ENCODE measurements at places on chromosomes 2 and 18.

- no peak for DNase-seq
Measured at GRCh38 chr2:136164280-136164776, 46.4 kb upstream of the CXCR4 start.

- no peak for DNase-seq
Measured at GRCh38 chr2:24471662-24472061, 19.4 kb upstream of the NCOA1 start.

DNA sequence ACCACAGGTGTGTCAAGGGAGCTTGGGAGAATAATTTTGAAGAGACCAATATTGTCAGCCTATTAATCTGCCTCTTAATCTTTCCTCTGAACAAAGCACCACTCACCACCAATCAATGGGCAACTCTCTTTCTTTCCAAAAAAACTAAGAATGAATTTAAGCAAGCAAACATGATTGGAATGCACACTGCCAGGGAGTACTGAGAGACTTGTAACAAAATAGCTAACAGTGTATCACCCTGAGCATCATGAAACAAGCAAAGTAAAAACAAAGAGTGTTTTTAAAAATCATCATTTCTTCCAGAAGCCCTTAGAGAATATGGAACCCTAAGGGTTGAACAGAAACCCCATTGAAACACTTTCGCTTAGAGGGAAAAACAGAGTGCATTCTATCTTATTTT, 299.7 kb downstream of the DSEL start:
- no peak for DNase-seq

DNA sequence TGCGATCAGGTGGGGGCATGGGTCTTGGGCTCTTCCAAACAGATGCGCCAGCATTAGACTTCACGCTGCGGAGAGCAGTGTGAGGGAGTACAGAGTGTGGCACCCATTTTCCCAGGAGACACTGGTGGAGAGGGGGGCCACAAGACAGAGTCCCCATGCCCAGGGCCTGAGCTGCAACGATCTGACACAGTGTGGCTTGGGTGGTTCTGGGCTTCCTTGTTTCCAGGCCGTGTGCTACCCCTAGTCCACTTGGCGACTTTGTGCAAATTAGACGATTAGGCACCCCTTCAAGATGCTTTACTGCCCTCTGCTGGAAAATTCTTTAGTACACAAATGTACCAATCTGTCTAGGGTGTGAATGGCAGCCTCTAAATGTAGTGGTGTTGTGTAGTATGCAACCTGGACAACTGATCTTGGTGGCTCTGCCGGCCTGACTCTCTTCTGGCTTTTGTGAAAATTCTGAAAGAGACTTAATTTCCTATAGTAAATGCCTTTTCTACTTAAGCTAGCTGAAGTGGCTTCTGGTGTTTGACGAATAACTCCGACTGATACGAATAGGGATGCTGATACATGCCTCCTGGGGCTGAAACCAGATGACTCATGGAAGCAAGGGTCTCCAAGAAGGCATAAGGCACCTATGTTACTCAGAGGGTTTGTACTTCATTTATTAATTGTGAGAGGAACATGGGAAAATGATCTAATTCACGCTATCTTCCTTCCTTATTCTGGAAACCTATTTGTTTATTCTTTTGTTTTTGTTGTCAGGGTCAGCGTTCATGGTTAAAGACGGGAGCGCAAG, 92.3 kb upstream of the SMAD2 start:
- DNase-seq, result peak; percentile 11

DNA sequence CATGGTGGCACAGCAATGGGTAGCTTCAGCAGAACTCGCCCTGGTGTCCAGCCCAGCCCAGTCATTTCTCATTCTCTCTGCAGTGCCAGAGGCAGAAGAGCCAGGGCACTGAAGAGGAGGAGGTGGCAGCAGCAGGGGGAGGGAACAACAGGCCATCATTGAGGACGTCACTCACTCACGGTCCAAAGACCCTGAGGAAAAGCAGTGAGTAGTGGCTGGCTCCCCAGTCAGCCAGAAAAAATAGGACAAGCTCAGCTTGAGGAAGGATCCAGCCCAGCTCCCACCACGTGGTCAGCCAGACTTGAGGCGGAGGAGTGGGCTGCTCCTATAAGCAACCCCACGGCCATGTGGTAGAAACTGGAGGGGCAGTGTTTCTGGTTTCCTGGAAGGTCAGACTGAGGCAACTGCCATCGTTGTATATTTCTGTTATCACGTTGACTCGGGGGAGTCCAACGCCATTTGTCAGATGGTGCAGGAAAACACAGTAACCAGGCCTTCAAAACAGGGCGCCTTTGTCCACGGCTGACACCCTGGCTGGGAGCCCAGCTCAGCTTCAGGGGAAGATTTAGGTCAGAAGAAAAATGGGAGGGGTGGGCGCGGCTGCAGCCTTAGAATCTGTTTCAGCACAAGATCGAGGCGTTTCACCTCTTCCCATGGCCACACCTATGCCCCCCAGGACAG, 19.0 kb upstream of the TMEM247 start:
- DNase-seq, result no peak

DNA sequence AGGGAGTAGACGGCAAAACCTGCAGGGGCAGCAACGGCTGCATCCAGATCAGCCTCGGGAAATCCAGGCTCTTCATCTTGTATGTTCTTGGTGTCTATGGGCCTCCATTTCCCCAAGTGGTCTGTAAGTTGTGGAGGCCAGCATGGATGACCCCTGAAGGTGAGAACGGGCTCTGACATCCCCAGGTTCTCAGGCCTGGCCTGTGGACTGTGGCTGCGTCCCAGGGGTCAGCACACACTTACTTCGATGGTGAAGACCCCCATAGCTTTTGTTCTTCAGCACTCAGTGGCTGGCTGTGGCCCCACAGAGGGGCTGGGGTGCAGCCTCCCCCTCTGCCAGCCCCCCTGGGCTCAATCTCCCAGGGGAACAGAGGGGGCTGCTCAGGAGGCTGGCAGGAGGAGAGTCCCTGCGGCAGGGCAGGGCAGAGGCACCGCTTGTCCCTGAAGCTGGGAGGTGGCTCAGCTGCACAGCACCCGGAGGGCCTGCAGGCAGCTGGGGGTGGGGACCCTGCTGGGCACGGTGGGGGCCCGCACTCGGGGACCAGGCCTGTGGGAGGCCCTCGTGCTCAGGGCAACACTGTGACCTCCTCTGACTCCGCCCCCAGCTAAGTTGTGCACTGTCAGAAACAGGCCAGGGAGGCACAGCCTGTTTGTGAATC, 3.8 kb downstream of the SLC66A3 start:
- no peak for DNase-seq

DNA sequence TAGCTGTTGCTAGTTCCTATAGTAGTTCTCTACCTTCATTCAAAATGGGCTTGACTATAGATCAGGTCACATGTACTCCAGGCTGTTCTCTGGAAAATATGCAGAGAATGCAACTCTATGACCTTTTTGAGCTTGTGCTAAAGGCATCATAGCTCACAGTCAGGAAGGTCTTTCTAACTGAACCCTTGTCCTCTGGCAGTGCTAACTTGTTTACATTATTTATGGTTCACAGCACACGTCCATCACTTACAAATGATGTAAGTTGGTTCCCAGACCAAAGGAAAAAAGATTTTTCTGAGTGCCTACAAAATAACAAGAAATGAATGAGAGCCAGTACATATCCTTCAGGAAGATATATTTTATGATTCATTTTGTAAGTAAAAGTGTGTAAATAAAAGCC, 236.1 kb downstream of the GCA start:
- peak; percentile 4 for DNase-seq

GRCh38 chr2:148483665-148484064, 160.9 kb upstream of the EPC2 start:
- DNase-seq, result no peak

- DNase-seq, result no peak
Measured at GRCh38 chr2:203798296-203799087, 69.1 kb upstream of the CTLA4 start.

DNA sequence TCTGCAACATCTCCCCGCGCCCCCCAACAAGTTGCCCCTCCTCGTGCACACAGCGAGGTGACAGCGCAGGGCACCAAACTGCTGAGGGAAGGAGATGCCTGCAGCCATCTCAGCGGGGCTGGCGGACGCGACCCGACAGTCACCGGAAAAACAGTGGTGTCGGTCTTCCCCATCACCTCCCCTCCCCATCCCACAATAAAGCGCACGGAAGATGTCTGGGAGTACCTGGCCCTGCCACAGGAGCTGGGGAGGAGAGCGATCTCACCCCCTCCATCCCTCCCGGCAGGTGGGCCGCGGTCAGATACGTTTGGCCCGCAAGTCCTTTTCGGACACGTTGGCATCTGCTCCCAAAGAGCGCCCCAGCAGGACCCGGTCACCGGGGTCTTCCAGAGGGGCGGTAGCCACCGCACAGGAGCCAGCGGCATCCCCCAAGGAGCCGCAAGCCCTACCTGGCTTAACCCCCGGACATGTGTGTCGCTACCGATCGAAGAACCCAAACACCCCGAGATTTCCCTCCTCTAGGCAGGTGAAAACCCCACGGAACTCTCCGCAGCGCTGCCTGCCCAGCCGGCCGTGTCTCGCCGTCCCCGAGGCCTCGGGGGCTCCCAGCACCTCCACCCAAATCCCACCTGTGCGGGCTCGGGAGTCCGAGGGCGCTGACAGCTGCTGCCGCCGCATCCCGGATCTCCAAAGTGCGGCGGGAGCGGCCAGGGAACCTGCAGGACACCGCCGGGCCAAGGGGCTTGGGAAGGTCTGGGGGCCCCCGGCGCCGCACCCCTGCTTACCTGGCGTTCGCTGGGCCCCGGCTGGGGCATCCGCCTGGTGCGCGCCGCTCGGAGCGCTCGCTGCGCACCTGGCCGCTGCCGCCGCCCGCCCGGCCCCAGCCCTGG, 657 bp downstream of the ATP8B1 start:
- DNase-seq, result no peak

DNA sequence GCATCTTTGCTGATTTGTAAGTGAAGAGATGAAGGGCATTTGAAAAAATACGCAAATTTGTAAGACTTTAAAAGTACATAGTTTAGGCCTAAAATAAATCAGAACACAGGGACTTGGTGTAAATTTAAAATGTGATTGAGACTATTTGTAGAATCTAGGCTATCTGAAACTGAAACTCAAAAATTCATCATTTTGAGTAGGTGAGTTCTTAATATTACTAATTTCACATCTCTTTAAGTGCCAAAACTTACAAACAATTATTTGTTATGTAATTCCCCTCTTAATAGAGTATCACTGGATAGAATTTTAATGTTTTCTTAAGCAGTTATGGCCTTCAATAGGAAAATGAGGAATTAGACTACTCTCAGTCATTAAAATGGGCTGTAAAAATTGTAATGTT, 14.0 kb upstream of the HRH4 start:
- DNase-seq, result no peak

GRCh38 chr2:206713746-206714145, 4.5 kb downstream of the DYTN start:
- DNase-seq, result no peak

DNA sequence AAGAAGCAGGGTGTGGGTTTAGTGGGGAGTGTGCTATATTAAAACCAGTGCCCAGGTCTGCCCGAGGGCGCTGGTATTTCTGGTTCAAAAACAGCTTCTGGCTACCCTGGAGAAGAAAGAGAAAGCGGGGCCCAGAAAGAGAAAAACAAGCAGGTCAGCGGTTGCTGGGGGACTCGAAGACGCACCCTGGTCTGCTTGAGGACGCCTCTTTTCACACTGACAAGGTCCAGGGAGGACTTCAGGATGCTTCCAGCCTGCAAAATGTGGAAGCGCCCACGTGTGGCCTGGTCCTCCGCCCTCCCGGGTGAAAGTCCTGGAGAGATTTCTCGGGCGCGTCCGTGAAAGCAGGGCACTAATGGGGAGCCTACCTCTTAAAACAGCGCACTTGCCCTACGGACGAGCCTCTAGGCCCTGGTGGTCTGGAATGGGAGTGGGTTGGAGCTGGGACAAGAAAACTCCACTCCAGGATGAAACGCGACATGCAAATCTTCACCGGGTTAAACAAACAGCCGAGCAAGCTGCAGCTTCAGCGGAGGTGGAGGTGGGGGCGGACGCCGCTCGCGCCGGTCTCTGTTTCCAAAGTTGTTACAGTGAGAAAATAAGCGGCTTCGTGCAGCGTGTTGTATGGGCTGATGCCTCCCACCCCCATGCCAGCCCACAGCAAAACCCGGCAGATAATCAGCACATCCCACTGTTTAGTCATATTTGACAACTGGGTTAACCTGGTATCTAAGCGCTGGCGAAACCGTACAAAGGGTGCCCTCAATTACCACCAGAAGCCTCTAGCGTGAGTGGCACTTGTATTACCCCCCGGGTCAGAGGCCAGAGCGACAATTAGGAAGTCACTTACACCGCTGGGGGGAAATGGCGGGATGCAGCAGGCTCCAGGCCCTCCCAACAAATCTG, 1.1 kb upstream of the SP9 start:
- no peak for DNase-seq

GRCh38 chr2:180876506-180876905, 103.9 kb upstream of the UBE2E3 start:
- no peak for DNase-seq

DNA sequence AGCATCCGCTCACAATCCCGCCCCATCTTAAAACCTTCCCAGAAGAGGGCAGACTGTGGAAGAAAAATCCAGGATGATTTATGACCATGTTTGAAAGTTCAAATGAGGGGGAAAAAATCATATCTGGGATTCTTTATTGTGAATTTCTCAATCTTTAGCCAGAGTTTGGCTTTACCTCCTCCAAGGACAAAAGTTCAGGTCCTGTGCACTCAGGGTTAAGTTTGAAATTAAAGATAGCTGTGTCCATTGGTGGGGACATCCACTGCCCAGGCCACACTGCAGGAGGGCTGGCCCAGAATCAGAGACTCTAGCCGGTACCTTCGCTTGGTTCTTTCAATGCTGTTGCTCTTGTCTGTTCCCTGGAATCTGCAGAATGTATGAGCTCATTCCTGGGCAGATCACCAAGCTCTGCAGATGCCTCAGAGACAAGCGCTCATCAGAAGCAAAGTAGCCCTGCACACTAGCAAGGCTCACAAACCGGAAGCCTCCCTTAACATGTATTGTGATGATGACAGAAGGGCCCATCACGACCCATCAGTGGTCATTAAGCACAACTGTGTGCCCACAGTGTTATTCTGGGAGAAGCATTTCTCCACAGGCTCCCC, 375.3 kb upstream of the KLHL29 start:
- DNase-seq, result peak; percentile 10

- peak; percentile 83 for DNase-seq
Measured at GRCh38 chr2:218607436-218608115, at the start of gene PLCD4. PLCD4 (plus strand) TSS chr2:218607899; CDS start chr2:218615740, 7,841 bp downstream.

- DNase-seq, result no peak
Measured at GRCh38 chr18:26014462-26014861, 76.0 kb downstream of the SS18 start.
